ENCODE measurements at places on chromosomes 12 and 14.

GRCh38 chr14:103016071-103016470 lies 41.3 kb downstream of the CDC42BPB start:
- H3K4me3 ChIP-seq = no peak overlapping the region
- H3K27ac ChIP-seq = no peak overlapping the region
- H3K36me3 ChIP-seq = no peaks in the 10 kb centered on the region
- H3K27me3 ChIP-seq = no peaks in the 10 kb centered on the region
- no peak for DNase-seq

DNA sequence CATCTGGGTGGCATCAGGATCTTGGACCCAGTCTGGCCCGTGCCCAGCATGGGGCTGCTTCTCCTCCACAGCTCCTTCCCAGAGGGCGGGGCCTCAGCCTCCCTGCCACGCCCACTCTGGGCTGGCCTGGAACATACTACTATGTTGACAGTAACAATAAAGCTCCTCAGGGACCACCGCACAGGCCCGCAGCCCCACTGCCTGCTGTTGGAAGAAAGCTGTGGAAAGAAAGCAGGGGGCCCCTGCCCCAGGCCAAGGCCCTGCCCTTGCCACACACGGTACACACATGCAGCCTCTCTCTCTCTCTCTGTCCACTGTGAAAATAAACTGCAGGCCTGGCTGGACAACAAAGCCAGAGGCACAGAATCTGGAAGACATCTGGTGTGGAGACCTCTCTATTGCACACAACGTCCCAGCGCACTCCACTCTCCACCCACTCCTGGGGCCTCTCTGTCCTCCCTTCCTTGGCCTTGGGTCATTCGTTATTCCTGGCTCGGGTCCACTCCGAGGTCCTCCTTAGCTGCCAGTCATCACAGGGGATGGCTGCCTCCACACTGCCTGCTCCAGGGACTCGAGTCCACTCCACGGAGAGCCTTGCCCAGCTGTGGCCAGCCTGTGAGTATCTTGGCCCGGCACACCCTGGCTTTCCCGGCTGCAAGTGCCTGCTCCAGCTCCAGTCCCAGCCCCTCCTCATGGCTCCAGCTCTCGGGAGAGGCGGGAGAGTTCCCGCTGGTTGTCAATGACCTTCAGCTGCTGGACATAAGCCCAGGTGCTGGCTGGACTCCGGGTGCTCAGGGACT lies 11.8 kb upstream of the ENDOU start:
- peaks cover 25% of the 10 kb centered on the region for H3K4me1 ChIP-seq
- no peaks in the 10 kb centered on the region for H3K36me3 ChIP-seq
- H3K4me3 ChIP-seq = no peak overlapping the region

DNA sequence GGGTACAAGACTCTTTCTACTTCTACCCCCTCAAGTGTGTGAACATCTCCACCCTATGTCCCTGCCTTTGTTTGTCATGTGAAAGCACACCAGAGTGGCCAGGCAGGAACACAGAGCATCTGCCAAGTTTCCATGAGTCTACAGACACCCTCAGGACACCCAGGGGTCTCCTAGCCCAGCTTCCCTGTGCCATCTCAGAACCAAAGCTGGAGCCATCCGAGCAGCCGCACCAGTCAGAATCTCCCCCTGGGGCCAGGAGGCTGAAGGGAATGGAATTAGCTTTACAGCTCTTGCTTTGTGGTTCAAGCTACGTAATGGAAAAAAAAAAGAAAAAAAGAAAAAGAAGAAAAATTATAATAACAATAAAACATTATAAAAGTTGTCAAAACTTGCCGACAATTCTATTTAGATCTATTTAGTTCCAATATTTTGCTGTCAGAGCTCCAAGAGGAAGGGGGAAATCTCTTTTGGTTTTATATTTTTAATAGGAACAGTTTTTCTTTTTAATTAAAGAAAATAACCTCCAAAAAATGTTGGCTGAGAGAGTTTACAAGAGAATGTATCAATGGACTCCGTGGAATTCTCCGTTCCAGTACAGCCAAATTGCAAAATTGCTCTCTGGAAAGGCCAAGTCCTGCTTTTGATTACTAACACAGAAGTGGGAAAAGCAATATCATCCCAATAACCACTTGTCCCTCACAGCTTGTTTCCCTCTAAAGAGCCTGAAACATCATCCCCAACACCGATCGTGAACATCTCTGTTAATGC lies 37.1 kb downstream of the TBX5 start:
- no peak for DNase-seq
- H3K36me3 ChIP-seq = peaks cover 54% of the 10 kb centered on the region
- no peak overlapping the region for H3K27ac ChIP-seq
- no peaks in the 10 kb centered on the region for H3K4me1 ChIP-seq

- no peak overlapping the region for H3K4me3 ChIP-seq
- no peaks in the 10 kb centered on the region for H3K36me3 ChIP-seq
- H3K4me1 ChIP-seq = no peaks in the 10 kb centered on the region
- H3K27me3 ChIP-seq = no peaks in the 10 kb centered on the region
Observed at GRCh38 chr12:92297405-92297804, 151.8 kb upstream of the BTG1 start.

DNA sequence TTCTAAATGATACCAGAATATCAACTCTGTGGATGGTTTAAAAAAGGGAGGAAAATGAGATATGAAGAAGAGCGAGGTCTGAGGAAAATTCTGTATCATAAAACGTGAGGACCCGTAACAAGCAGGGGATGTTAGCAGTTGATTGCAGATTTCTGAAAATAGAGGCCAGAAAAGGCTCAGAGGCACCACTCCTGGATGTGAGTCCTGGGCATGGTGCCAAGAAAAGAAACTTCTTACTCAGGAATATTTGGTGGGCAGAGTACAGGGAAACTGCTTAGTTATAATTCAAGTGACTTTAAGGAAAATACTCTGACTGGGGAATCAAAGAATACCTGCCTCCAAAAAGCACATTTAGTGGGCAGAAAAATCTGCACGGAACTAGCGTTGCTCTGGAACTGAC lies 85.5 kb downstream of the PRICKLE1 start:
- no peaks in the 10 kb centered on the region for H3K27me3 ChIP-seq
- H3K27ac ChIP-seq = peak overlapping the region; percentile 73
- H3K4me1 ChIP-seq = peaks cover 27% of the 10 kb centered on the region

DNA sequence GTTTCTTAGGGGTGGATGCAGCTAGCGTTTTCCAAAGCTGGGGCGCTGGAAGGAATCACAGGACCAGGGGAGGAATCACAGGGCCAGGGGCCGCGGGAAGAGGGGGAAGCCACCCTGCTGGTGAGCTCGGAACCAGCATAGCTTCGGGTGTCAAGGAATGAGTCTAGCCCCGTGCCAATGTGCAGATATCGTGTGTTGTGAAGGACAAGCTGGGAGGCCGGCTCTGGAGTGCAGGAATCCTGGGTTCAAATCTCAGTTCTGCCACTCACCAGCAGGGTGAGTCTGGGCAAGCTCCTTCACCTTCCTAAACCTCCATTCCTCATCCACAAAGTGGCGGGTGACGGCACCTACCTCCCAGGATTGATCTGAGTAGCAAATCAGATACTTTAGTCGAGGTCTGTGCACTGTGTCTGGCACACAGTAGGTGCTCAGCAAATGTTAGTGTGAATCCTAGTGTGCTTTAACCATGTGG lies 53.6 kb upstream of the RIN3 start:
- H3K36me3 ChIP-seq = no peaks in the 10 kb centered on the region
- no peak for DNase-seq
- no peaks in the 10 kb centered on the region for H3K27me3 ChIP-seq
- no peak overlapping the region for H3K27ac ChIP-seq
- H3K4me3 ChIP-seq = no peak overlapping the region
- no peaks in the 10 kb centered on the region for H3K4me1 ChIP-seq

DNA sequence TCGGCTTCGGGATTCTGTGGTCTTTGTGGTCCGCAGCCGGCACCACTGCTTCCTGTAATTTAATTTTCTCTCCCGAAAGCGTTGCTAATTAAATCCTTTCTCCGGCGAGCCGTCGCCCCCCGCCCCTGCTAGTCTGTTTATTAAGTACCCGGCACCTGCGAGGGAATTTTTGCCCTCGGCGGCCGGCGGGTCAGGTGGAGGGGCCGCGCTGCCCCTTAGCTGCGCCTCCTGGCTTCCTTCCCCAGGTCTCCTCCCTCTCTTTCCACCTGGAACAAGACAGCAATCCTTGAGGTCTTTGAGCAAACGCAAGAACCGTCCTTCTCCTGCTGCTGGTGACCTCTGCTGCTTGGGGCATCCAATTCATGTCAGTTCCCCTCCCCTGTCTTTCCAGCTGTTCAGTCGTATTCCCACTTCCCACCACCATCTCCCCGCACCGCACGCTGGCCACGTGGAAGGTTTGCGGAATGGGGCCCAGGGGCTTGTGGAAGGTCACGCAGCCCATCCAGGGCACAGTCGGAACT lies 16.2 kb downstream of the ZDHHC22 start:
- H3K36me3 ChIP-seq = no peaks in the 10 kb centered on the region
- H3K4me1 ChIP-seq = peaks cover 10% of the 10 kb centered on the region
- H3K27ac ChIP-seq = no peak overlapping the region
- peaks cover 62% of the 10 kb centered on the region for H3K27me3 ChIP-seq

- H3K27ac ChIP-seq = no peak overlapping the region
- H3K4me1 ChIP-seq = no peaks in the 10 kb centered on the region
- peak overlapping the region; percentile 61 for H3K4me3 ChIP-seq
- DNase-seq = peak; percentile 59
- H3K27me3 ChIP-seq = peaks cover 52% of the 10 kb centered on the region
Observed at GRCh38 chr12:20369305-20370013, 1.1 kb downstream of the PDE3A start.

- H3K27me3 ChIP-seq = no peaks in the 10 kb centered on the region
- no peak for DNase-seq
- peaks cover 20% of the 10 kb centered on the region for H3K36me3 ChIP-seq
- no peaks in the 10 kb centered on the region for H3K4me1 ChIP-seq
Observed at GRCh38 chr14:90277581-90278198, 21.3 kb downstream of the PSMC1 start.

DNA sequence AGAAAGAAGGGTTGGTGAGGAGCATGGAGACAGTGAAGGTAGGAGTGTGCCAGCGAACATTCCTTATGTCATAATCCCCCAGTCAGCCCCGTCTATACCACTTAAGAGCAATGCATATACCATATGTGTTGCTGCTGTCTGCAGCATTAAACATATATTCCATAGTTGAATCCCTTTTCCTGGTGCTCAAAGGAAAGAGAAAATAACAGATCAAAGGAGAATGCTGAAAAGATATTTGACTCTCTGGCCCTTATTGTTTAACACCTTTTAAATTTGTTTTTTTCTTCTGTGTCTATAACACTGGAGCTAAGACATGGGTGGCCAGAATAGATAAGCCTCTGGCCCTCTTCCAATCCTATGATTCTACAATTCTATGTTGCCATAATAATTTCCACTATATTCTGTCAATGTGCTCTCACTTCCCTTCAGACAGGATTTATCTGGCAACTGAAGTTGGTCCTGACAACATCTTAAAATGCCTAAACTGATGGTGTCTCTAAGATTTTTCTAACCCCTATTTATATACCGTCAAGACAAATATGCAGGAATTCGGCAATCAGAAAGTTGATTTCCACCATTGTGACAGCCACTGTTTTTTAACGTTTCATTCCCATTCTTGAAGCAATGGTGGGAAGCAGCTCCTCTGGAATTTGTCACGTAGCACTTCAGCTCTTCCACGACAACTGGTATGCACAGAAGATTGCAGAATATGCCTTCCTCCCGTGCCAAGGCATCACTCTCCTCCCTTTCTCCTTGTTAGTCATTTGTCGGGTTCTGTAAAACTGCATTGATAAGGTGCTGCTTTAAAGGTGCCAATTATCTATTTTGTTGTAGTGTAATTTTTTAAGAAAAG lies 204.7 kb downstream of the BCAT1 start:
- H3K4me1 ChIP-seq = peaks cover 17% of the 10 kb centered on the region
- peak; percentile 50 for DNase-seq
- H3K27ac ChIP-seq = peak overlapping the region; percentile 66
- no peaks in the 10 kb centered on the region for H3K36me3 ChIP-seq
- no peak overlapping the region for H3K4me3 ChIP-seq

- DNase-seq = no peak
- H3K4me1 ChIP-seq = peaks cover 4% of the 10 kb centered on the region
- no peak overlapping the region for H3K4me3 ChIP-seq
- no peak overlapping the region for H3K27ac ChIP-seq
Observed at GRCh38 chr12:122009741-122010140, 11.9 kb upstream of the BCL7A start.

- H3K4me1 ChIP-seq = no peaks in the 10 kb centered on the region
- DNase-seq = peak; percentile 86
- H3K27me3 ChIP-seq = no peaks in the 10 kb centered on the region
- no peak overlapping the region for H3K4me3 ChIP-seq
Observed at GRCh38 chr14:22570132-22570949, 18.7 kb downstream of the DAD1 start.

DNA sequence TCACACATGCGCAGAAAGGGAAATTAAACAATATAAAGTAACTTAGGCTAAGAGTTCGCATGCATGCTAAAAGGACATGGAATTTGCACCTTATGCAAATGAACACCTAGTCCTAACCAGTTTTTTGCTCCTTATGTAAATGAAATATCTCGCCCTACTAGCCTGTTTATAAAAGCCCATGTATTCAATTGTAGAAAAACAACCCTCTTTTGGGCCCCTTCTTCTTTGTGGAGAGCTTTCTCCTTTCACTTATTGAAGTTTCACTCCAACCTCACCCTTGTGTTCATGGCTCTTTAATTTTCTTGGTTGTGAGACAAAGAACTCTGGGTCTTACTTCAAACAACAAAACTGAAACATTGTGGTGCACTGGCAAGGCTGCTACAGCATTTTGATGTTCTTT lies 333.4 kb upstream of the ATXN7L3B start:
- DNase-seq = no peak
- no peak overlapping the region for H3K27ac ChIP-seq
- no peak overlapping the region for H3K4me3 ChIP-seq

- no peak for DNase-seq
- peak overlapping the region; percentile 60 for H3K27ac ChIP-seq
- no peaks in the 10 kb centered on the region for H3K36me3 ChIP-seq
Observed at GRCh38 chr12:116202940-116203339, 74.6 kb downstream of the MED13L start.

DNA sequence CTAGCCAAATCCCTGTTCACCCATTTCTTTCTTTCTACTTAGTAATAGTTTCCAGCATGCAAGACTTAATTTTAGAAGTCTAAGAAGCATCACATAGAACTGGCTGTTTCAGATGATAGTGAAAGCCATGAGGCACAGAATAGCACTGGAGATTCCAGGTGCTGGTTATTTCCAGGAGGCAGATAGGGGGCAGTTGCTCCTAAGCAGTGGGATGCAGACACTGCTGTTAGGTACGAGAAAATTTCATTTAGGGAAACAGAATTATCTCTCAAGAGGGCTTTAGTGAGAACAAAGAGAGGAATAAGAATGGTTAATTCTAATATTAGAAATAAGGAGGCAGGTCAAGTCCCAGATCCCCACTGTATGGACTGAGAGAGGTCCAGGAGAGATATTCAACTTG lies 3.6 kb upstream of the MDGA2 start:
- H3K4me1 ChIP-seq = no peaks in the 10 kb centered on the region
- no peaks in the 10 kb centered on the region for H3K36me3 ChIP-seq
- peak; percentile 21 for DNase-seq
- H3K27ac ChIP-seq = no peak overlapping the region

- no peak for DNase-seq
- no peaks in the 10 kb centered on the region for H3K36me3 ChIP-seq
- H3K27ac ChIP-seq = no peak overlapping the region
- no peaks in the 10 kb centered on the region for H3K4me1 ChIP-seq
Observed at GRCh38 chr12:24625103-24625502, 323.8 kb downstream of the BCAT1 start.

Data from cardiac muscle cell (in vitro differentiated cells and primary cell).